ENCODE measurements at places on chromosomes 6 and 20. TPM values are rescaled to one million over a fixed set of nuclear protein-coding genes. Genes with fewer than 3 reads are reported as not detected.

WFDC6 gene
- total RNA-seq = not detected

DZANK1 gene
- total RNA-seq = 3.9 TPM

EBF4 gene
- 63.7 TPM for total RNA-seq

RAET1L gene
- total RNA-seq = not detected

OPRL1 gene
- 0.43 TPM for total RNA-seq

LIN28B gene
- not detected for total RNA-seq

C20orf202 gene
- 0.30 TPM for total RNA-seq

UST gene
- total RNA-seq = 16.5 TPM

MPC1 gene
- 34.1 TPM for total RNA-seq
